ENCODE measurements at places on chromosomes 7 and 10.

- no peak for DNase-seq
Observed at GRCh38 chr10:50506861-50507573, 116.7 kb downstream of the SGMS1 start.

- no peak for DNase-seq
Observed at GRCh38 chr10:98055841-98056516, 25.6 kb upstream of the CRTAC1 start.

DNA sequence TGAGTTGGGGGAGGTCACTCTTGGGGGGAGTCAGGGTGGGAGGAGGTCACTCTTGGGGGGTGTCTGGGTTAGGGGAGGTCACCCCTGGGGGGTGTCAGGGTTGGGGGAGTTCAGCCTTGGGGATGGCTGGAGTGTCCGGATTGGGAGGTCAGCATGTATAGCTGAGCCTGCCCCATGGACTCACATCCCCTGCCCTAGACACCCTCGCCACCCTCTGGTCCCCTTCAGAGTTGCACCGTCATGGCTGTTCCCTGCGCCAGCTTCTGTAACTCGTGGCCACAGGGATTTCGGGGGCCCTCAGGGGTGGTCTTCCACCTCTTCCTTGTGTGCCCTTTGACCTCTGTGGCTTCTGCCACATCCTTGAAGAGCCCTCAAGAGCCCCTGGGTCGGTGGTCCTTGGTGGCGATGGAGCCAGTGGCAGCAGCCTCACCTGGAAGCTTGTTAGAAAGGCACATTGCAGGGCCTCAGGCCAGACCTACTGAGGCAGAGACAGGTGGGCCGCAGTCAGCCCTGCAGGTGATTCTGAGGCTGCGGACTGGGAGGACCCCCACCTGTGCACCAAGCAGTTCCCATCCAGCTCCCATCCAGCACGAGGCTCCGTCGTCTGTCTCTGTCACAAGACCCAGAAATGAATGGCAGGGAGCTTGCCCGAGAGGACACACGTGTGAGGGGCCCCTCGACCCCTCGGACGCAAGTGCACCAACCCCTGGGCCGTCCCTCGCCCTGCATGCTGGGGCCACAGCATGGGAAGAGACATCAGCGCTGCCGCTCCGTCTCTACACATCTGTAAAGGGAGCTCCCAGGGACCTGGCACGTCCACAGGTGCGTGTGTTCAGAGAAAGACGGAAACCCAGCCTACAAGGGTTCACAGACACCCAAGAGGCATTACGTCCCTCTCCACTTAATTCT is 44.7 kb upstream of the SUN1 start:
- no peak for DNase-seq

- DNase-seq: no peak
Observed at GRCh38 chr7:12007576-12007975, 175.6 kb upstream of the THSD7A start.
